ENCODE measurements at places on chromosomes 6 and 20.

DNA sequence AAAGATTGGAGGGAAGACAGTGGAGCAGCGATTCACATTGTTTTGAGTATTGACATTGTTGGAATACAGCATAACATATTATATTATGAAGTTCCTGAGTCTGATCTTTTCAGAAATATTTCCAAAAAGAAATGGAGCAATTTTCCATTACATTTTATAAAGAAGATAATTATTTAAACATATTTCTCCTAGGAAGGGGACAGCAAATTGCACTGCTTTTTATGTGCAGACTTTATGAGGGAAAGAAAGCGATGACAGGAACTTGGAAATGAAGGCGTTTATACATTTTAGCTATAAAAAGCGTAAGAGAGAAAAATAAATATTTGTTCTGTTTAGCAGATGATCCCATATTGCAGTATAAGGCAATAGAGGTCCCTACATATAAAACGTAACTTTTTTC, 117.0 kb upstream of the EDN1 start:
- DNase-seq = no peak

- peak; percentile 38 for DNase-seq
Observed at GRCh38 chr6:53894091-53894490, 99.3 kb downstream of the LRRC1 start.

- DNase-seq = no peak
Observed at GRCh38 chr6:37474316-37474715, 25.4 kb downstream of the CCDC167 start.

DNA sequence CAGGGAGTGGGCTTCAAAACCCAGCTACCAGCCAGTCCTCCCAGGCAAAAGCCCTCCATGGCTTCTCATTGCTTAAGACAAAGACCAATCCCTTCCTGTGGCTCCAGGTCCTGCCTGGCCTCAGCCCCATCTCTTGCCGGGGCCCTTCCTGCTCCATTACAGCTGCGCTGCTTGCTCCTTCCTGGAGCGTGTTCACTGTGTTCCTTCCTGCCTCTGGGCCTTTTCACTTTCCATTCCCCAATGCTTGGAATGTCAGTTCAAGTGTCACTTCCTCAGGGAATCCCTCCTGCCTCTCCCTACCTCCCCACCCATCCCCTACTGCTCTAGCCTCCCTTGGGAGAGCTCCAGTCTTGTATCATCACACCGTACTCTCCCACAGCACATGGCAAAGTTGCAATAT, 11.1 kb upstream of the ITPR3 start:
- DNase-seq = peak; percentile 70

GRCh38 chr6:72246926-72247325, 360.6 kb downstream of the RIMS1 start:
- DNase-seq = no peak

DNA sequence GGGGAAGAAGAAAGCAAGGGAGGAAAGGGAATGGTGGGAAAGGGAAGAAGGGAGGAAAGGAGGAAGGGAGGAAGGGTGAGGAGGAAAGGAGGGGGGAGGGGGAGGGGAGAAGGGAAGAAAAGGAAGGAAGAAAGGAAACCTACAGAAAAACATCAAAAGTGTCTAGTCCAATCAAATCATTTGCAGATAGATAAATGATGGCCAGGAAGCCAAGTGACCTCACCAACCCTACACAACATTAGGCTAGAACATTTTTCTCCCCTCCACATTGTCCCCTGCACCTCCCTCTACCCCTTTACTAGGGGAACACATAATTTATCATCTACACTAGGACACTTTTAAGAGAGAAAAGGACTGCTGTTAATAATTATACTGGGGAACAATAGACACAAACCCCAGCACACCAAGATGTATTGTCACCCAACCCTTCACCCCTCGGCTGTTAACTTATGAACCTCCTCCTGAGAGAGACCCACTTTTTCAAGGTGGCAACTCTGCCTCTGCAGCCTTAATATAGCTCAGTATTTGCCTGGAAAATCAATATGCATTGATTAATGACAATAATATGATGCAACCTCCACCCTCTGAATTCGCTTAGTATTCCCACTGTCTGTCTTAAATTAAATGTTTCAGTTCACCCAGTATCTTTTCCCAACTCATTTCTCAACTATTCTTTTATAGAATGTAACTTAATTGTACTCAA, 231.2 kb downstream of the PTPRT start:
- no peak for DNase-seq

- DNase-seq = peak; percentile 96
Observed at GRCh38 chr20:45336530-45337366, 11.5 kb downstream of the SDC4 start.

GRCh38 chr20:53736757-53737395, 143.2 kb upstream of the ZNF217 start:
- DNase-seq = peak; percentile 41

DNA sequence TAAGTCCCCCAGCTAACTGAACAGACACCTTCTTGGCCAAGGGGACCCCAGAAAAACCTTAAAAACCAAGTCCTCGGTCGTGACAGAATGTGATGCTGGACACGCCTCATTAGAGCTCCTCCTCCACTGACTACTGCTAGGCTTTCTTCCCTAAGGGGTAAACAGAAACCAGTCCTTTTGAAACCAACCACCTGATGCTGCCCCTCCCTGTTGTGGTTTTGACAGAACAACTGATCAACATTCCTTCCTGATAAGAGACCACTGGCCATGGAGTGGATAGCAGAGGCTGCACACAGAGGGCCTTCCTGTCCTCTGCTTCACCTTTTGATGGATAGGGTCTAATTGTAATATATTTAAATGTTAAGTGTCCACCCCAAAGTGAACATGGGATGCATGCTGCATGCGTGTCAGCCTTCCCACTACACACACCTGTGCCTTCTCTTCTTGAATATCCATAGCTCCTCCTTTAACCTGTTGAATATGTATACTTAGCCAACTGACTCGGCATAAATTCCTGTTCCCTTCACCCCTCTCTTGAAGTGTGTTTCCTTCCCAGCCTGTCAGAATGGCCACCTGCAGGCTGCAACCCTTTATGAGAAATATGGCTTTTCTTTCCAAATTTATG, 27.9 kb upstream of the SLC2A12 start:
- DNase-seq = no peak

GRCh38 chr20:32845786-32846185, 12.9 kb upstream of the EFCAB8 start:
- no peak for DNase-seq

DNA sequence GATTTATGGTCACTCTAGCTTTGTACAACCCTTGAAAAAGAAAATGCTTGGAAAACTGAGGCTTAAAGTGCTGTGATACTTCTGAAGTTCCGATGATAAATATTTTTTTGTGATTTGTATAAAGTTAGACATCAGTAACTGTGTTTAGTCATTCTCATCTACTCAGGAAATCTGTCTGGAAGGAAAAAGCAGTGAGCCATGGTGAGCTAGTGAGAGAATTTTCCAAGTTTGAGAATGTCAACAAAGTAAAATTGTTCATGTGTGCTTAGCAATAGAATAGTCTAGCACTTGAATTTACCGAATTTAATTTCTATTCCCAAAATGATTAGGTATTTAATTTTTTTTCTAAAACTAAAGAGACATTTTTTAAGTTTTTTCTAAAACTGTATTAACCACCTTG, 41.3 kb upstream of the PLCB4 start:
- DNase-seq = no peak

DNA sequence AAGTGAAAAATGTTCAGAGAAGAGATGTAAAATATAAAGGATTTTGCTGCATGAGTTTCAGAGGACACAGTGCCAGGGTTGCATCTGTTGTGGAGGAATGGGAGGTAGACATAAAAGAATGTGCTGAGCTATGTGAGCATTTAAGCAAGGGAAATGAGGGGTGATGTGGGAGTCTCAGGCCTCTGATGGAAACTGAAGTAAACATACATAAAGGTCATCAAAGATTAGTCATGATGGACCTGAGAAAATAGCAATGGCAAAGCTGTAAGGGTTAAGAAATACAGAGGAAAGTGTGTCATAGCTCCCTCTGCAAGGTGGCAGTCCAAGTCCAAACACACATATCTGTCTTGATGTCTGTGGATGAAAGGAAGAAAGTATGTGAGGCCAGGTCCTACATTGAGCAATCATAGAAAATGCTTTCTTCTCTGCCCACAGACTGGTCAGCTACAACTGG, 306.6 kb upstream of the ECI2 start:
- DNase-seq = peak; percentile 25

GRCh38 chr20:1588533-1589460, 31.0 kb downstream of the SIRPB1 start:
- no peak for DNase-seq

DNA sequence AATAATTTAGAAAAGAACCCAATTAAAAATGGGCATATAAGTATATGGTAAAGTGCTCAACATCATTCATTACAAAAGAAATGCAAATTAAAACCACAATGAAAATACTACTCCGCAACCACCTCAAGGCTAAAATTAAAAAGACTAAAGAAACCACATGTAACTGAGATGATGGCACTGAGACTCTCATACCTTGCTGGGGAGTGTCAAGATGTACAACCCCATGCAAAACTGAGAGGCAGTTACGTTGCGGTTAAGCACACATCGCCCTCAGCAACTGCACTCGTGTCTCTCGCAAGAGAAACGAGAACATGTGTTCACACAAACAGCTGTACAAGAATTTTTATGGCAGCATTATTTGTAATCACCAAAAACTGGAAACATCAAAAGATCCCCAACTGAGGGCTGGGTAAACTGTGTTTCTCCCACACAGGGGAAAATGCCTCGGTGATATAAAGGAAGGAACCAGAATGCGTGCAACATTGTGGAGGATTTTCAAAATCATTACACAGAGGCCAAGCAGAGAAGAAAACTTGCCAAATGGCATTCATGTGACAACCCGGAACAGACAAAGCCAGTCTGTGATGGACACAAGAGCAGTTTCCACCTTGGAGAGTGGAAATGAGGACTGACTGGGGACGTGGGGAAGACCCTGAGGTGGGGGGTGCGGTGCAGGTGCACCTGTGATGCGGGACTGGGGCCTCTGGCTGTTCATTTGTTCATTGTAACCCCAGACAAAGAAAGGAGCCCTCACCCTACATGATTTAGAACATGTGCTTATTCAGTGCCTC, 144.9 kb downstream of the WDR27 start:
- no peak for DNase-seq

DNA sequence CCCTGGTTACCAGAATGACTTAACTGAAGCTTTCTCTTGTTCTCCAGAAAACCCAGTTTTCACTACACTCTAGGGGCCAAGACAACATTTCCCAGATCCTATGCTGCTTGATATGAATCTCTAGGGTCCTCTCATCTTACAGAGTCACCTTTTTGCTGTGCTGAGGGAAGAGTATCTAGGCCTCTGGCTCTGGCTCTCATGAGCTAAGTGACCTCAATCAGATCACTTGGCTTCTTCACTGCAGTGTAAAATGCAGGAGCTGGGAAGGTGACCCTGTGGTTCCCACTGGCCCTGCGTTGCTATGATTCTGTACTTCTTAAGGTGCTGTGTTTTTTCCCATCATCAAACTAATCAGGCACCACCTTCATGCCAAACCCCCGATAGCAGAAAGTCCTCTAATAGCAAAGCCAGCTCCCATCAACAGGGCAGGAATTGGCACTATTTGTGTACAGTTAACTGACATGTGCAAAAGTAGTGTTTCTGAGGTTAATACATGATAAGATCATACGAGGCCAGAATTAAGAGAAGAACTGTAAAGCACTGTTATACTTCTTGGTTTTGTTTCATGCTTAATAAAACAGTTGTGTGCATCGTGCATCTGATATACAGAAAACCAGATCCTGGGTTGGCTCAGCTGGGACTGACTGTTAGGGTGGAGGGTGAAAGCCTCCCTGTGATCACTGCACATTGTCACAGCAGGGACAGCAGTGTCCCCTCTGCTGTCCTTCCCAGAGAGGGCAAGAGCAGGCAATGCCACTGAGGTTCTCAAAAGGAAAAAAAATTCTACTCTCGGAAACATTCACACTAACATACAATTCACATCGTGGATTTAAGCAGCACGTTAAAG, 46.7 kb downstream of the CNKSR3 start:
- no peak for DNase-seq

- DNase-seq = no peak
Observed at GRCh38 chr6:152605342-152605741, 31.8 kb downstream of the SYNE1 start.

- no peak for DNase-seq
Observed at GRCh38 chr6:20261685-20262084, 49.4 kb upstream of the MBOAT1 start.

- no peak for DNase-seq
Observed at GRCh38 chr6:34661357-34661756, 35.2 kb downstream of the ILRUN start.

DNA sequence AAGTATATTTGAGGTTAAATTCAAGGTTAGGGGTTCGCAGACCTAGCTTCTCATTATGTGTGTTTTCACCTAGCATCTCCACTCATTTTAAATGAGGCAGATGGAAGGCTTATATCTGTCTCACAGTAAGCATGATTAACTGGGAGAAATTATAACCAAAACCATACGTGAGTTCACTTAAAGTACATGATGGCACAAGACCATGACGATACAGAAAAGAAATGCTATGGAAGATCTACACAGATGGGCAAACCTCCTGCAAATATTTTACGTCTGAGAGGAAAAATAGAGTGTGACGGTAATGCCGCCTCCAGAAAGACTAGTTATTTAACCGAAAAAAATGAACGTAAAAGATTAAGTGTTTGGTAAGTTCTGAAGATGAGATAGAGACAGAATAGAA, 337.8 kb downstream of the FARS2 start:
- DNase-seq = no peak

DNA sequence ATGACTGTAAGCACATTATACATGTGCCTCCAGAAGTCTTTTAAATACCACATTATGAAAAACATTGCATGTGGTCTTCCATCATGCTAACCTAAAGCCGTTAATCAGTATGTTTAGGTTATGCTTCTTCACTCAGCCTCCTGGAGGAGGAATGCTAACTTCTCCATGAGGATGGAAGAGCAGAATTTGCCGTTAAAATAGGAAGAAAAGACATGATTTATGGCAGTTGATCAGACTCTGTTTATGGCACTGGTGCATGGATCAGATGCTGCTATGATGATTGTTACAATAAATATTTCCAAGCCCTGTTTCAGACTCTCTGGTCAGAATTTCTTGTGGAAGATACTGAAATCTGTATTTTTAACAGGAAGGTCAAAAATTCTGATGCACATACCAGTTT, 31.7 kb downstream of the MAP3K4 start:
- peak; percentile 55 for DNase-seq

DNA sequence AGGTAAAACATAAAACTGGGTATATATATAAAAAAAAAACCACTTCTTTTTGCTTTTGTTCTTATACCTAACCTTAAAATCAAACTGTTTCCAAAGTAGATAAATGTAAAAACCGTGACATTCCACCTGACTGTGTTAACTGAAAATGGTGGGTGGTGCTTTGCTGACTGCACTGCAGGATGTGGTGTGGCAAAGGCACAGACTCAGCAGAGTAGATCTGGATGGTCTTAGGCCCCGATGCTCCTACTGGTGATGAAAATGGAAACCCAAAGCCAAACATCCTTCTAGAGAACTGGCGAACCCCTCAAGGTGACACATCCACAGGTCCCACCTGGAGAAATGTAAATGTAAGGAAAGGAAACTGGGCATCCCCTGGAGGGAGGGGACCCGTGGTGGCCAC, 8.9 kb downstream of the TGIF2 start:
- no peak for DNase-seq

- no peak for DNase-seq
Observed at GRCh38 chr6:74768120-74768519, 437.7 kb downstream of the COL12A1 start.

- no peak for DNase-seq
Observed at GRCh38 chr6:73064266-73064665, 161.0 kb downstream of the KHDC1L start.

Measured in EL (cell line).